ENCODE measurements at places on chromosomes 4 and X.

DNA sequence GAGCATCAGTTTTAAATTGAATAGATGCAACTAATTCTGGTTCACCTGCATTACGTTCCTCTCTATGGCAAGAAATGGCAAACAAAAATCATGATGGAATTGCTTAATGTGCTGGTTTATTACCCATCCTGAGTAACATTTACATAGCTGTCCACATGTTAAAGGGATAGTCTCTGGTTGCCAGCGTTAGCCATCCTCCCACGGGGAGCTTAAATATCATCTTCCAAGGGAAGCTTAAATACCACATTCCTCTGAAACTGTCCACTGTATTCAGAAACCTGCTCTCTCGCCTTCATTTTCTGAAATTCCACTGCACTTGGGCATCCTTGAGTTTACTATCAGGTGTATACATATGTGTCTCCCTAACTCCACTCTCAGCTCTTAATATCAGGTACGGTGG is 586.6 kb downstream of the TLL1 start:
- DNase-seq: no peak

GRCh38 chrX:124488412-124489161 is 142.2 kb downstream of the SH2D1A start:
- no peak for DNase-seq

DNA sequence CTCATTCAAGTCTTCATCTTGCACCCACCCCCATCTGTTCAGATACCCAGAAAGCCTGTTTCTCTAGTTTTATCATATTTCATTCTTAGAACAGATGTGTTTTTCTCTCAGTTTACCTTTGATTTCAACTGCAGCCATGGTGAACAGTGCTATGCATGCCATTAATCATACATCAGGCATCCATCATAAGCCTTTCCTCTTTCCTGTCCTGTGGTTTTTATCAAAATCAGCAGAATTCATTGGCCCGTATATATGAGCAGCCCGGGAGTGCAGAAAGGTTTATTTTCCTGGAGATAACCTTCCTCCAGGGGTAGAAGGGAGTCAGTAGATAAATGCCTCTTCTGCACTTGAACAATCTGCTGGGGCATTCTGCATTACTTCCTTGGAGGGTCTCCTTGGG is 65.7 kb downstream of the IL21 start:
- no peak for DNase-seq

DNA sequence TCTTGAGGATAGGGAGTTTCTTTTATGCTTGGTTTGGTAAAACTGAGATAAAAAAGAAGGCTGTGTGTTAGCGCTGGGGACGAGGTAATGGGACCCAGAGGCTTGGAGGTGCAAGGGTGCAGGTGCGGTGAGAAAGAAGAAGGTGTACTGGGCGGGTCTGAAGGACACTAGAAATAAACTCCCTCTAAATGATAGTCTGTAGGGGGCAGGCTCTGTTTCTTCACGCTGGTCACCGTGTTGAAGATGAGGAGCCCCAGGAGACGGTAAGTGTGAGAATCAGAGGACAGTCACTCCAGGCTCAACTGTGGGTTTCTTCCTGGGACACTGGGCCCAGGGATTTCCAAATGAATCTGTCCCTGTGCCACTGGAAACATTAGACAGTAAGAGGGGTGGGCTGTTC is 131.4 kb downstream of the SORBS2 start:
- DNase-seq: no peak

GRCh38 chr4:81838586-81838985 is 366.9 kb upstream of the RASGEF1B start:
- DNase-seq: no peak

GRCh38 chrX:12329476-12329875 is 191.2 kb downstream of the FRMPD4 start:
- no peak for DNase-seq

- DNase-seq: no peak
Observed at GRCh38 chr4:4945829-4946228, 73.4 kb downstream of the CYTL1 start.

DNA sequence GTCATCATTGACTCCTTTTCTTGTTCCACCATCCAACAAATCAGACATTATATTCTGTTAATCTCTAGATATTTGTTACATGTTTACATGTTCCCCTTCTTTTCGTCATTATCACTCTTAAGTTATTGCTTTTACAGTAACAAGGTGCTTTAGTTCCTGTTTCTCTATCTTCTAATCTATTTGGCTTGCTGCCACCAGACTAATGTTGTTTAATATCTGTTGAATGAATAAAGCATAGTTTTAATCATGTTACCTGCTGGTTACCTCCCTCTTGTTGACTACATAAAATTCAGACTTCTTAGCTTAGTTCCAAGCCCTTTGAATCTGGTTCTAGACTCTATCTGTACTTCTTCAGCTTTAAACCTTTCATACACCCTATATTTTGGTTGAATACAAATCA is 129.8 kb upstream of the TRIM2 start:
- DNase-seq: no peak

GRCh38 chr4:121009578-121010478 is 62.5 kb downstream of the NDNF start:
- DNase-seq: no peak

- no peak for DNase-seq
Observed at GRCh38 chr4:118206627-118207026, 146.2 kb downstream of the PRSS12 start.

DNA sequence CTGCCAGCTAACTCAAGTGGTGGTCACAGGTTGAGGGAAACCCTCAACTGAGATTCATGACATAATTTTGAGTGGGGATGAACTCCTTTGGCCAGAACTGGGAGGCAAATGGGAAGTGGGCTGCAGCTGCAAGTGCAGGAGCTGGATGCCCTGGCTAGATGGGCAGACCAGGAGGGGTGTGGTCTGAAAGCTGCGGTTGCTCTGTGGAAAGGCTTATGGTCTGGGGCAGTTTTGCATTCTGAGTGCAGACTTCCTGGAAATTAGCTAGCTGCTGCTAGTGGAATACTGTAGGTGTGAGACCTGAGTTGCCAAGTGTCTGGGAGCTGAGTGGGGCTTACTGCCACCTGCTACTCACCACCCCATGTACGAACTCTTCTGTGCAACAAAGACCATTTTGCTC is 52.1 kb upstream of the NAP1L2 start:
- no peak for DNase-seq

GRCh38 chr4:24105327-24106038 is 215.6 kb upstream of the PPARGC1A start:
- DNase-seq: peak; percentile 3

- no peak for DNase-seq
Observed at GRCh38 chr4:52164116-52164515, 113.0 kb downstream of the SPATA18 start.

GRCh38 chr4:138981930-138982390 is 33.6 kb upstream of the NOCT start:
- no peak for DNase-seq

GRCh38 chr4:130026185-130026584 is 930.2 kb downstream of the C4orf33 start:
- DNase-seq: no peak

DNA sequence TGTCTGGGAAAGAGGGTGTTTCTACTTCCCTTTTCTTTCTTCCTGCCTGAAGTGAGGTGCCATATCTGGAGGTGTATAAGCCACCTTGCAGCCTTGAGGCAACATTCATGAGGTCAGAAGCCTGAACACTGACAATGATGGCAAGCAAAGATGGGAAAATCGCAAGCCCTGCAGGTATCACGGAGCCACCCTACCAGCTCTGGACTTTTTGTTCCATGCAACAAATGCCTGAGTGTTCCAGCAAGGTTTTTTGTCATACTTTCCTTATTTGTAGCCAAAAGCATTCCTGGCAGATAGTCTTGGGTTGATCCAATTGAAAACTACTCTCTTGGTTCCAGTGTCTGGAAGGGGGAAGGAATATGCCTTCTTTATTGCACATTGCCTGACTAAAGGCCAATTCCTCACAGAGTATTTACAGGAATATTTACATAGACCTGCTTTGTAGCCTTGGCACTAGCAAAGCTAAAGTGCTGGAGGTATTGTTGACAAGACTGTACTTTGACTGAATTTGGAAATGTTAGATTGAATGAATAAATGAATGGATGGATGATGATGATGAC is 14.4 kb upstream of the SOD3 start:
- DNase-seq: no peak

DNA sequence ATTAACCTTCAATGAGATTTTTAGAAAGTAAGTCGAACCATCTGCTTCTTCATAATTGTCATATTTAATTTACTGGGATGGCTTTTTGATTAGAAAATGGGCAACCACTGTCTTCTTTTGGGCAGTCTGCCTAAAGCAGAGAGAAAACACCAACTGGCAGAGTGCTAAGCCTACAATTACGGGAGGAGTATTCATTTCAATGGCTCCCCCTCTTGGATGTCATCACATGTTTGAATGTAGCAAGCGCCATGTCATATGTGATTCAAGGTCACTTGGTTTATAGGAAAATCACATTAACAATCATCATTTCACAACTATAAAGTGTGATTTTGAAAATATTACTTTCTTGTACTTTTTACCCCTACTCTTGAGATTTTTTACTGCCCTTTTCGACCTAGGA is 261.9 kb downstream of the FRMPD4 start:
- DNase-seq: no peak

DNA sequence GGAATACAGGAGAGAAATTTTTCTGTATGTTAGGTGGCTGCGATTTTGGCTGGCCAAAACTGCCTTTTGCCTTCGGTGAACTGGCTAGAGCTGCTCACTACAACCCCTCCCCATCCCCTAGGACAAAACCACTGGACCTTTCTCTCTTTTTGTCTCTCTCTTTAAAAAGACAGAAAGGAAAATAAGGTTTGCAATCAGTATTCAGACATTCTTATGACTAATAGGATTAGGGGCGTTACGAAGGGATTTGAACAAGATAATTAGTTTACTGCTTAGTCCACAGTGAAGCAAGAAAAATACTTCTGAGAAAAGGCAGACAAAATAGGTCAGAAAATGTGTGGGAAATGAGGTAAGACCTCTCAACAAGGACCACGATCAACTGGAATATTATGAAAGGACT is 180.4 kb downstream of the SLIT2 start:
- no peak for DNase-seq

- no peak for DNase-seq
Observed at GRCh38 chr4:108483079-108483478, 137.3 kb upstream of the RPL34 start.

- no peak for DNase-seq
Observed at GRCh38 chrX:43328358-43328946, 327.6 kb upstream of the MAOA start.

DNA sequence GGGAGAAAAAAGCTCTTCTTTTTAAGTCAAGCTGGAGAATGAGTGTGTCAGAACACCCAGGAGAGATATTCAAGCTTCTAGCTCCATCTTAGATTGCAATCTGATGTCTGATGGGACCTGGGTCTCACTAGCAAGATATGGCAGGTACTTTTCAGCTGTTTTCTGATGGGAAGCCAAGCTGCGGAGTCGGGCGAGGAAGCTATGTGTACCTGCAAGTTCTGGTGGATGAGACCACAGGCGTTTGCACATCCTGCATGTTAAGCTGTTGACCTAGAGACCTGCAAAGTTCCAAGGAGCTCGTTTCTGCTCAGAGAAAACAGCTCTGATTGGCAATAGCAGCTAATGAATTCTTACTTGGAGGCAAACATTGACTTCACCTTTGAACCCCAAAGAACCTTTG is 167.3 kb upstream of the GATB start:
- no peak for DNase-seq

GRCh38 chrX:110086916-110087484 is 84.1 kb downstream of the TMEM164 start:
- DNase-seq: peak; percentile 70
